ENCODE measurements at places on chromosomes 3 and 15.

DNA sequence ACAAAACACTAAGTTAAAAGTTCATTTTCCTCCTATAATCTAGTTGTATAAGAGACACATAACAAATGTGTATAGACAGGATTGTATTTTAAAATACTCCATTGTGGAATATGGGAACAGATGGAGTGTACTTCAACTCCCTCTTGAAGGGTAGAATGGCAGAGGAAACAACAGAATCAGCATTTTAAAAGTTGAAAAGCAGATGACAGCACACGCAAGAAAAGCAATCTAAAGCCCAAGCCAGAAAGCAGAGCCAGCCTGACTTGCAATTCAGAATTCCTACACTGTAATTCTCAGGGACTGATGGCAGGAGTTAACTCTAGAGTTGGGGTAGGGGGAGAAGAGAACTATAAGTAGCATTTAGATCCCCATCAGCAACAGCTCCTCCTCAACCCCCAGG, 22.8 kb downstream of the MORC1 start:
- H3K27ac ChIP-seq: no peak overlapping the region
- H3K4me1 ChIP-seq: peaks cover 3% of the 10 kb centered on the region
- H3K4me3 ChIP-seq: no peak overlapping the region
- no peak for DNase-seq
- no peaks in the 10 kb centered on the region for H3K36me3 ChIP-seq

- peak overlapping the region; percentile 15 for H3K4me3 ChIP-seq
- H3K27ac ChIP-seq: peak overlapping the region; percentile 62
- peaks cover 12% of the 10 kb centered on the region for H3K4me1 ChIP-seq
- DNase-seq: no peak
- H3K27me3 ChIP-seq: peaks cover 4% of the 10 kb centered on the region
These were observed 56.3 kb upstream of the CHD2 start for GRCh38 chr15:92843814-92844213.

DNA sequence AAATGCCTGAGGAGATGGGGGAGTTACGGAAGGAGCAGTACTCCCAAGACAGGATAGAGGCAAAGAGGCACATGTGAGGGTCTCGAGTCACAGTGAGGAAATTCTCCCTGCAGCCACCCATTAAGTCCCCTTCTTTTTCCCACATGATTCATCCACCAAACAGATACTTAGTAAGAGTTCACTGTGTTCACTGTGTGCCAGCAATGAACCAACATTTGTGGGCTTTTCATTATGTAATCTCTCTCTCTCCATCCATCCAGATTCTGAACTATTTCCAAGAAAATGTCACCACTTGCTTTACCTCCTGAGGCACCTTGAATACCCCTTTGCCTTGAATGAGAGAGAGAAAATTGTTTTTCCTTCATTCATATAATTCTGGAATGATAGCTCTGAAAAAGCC, 24.6 kb upstream of the LRRFIP2 start:
- peaks cover 11% of the 10 kb centered on the region for H3K4me1 ChIP-seq
- no peak overlapping the region for H3K27ac ChIP-seq
- H3K36me3 ChIP-seq: peaks cover 6% of the 10 kb centered on the region
- H3K27me3 ChIP-seq: no peaks in the 10 kb centered on the region

DNA sequence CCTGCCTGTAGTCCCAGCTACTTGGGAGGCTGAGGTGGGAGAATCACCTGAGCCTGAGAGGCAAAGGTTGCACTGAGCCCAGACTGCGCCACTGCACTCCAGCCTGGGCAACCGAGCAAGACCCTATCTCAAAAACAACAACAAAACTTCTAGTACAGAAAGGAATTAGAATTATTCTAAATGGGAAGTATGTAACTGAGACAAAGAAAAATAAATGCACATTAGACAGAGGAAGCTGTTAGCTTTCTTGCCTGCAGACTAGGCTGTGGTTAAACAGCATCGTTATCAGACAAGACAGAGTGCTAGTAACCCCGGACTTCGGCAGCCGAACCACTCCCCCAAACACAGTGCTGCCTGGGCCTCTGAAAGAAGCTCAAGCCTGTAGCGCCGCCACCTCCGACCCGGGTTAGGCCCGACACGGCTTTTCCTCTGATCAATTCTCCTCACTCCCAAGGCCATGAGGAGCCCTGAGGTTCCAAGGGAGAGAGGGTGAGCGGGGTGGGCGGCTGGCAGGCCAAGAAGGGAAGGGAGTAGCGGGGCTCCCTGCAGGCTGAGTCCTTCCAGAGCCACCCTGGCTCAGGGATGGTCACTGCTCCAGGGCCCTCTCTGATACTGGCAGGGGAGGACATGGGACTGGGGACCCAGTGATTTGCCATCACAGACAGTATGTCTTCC, 44.8 kb upstream of the MUC4 start:
- H3K4me1 ChIP-seq: peaks cover 1% of the 10 kb centered on the region
- H3K27ac ChIP-seq: no peak overlapping the region
- H3K36me3 ChIP-seq: no peaks in the 10 kb centered on the region
- no peak for DNase-seq
- peaks cover 3% of the 10 kb centered on the region for H3K27me3 ChIP-seq
- no peak overlapping the region for H3K4me3 ChIP-seq

- no peak overlapping the region for H3K4me3 ChIP-seq
- H3K27ac ChIP-seq: no peak overlapping the region
- H3K27me3 ChIP-seq: no peaks in the 10 kb centered on the region
- DNase-seq: no peak
- H3K36me3 ChIP-seq: no peaks in the 10 kb centered on the region
These were observed 6.5 kb downstream of the FBN1 start for GRCh38 chr15:48638963-48639362.

DNA sequence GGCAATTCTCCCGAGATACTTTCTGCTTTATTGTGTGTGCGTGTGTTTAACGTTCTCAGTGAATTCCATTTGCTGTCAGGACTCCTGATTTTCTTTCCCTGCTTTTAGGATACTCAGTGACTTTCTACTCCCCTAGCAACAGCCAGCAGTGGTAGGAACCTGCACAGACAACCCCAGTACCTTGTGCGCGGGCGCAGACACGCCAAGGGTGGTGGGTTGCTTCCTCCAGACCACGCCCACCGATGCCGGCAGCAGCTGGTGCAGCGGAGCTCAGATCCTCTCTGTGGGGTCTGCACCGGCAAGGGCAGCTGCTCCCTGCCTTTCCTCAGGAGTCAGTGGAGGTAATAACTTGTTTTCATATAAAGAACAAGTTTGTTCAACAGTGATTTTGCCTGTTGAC, 225.1 kb upstream of the NDN start:
- no peaks in the 10 kb centered on the region for H3K27me3 ChIP-seq
- H3K4me1 ChIP-seq: peaks cover 15% of the 10 kb centered on the region
- H3K4me3 ChIP-seq: peak overlapping the region; percentile 77

DNA sequence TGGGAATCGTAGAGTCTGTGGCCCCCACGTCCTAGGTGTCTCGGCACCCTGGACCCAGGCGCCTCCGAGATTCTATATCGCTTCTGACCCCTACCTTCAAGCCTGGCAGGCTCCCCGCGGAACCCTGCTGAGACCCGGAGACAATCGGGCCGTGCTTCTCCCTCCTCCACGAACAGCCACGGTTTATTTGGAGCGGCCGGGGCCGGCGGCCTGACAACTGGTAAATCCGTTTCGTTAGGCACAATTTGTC, 1.4 kb downstream of the GATA2 start:
- H3K4me3 ChIP-seq: no peak overlapping the region
- peaks cover 5% of the 10 kb centered on the region for H3K36me3 ChIP-seq
- H3K27ac ChIP-seq: no peak overlapping the region
- H3K4me1 ChIP-seq: peaks cover 8% of the 10 kb centered on the region
- H3K27me3 ChIP-seq: peaks cover 29% of the 10 kb centered on the region

GRCh38 chr3:16059711-16060357, 114.6 kb upstream of the GALNT15 start:
- no peaks in the 10 kb centered on the region for H3K36me3 ChIP-seq
- H3K4me3 ChIP-seq: no peak overlapping the region
- peaks cover 1% of the 10 kb centered on the region for H3K27me3 ChIP-seq

GRCh38 chr3:85710490-85710889, 751.7 kb downstream of the CADM2 start:
- no peak for DNase-seq
- H3K4me1 ChIP-seq: peaks cover 3% of the 10 kb centered on the region
- no peak overlapping the region for H3K4me3 ChIP-seq
- H3K27me3 ChIP-seq: peaks cover under 1% of the 10 kb centered on the region
- H3K36me3 ChIP-seq: peaks cover 4% of the 10 kb centered on the region
- H3K27ac ChIP-seq: no peak overlapping the region

GRCh38 chr3:122374034-122374433, 9.0 kb downstream of the MIX23 start:
- no peaks in the 10 kb centered on the region for H3K4me1 ChIP-seq
- H3K4me3 ChIP-seq: no peak overlapping the region
- H3K27me3 ChIP-seq: no peaks in the 10 kb centered on the region
- H3K36me3 ChIP-seq: no peaks in the 10 kb centered on the region
- H3K27ac ChIP-seq: no peak overlapping the region

GRCh38 chr15:77649017-77649416, 16.3 kb upstream of the LINGO1 start:
- peaks cover 1% of the 10 kb centered on the region for H3K27me3 ChIP-seq
- H3K4me1 ChIP-seq: peaks cover 12% of the 10 kb centered on the region
- no peak for DNase-seq
- H3K36me3 ChIP-seq: no peaks in the 10 kb centered on the region
- H3K4me3 ChIP-seq: no peak overlapping the region
- H3K27ac ChIP-seq: no peak overlapping the region

Measured in glutamatergic neuron (in vitro differentiated cells).